Tibial artery (tissue), 4 donors: ENCODE measurements at places on chromosomes 6 and 20.

DNA sequence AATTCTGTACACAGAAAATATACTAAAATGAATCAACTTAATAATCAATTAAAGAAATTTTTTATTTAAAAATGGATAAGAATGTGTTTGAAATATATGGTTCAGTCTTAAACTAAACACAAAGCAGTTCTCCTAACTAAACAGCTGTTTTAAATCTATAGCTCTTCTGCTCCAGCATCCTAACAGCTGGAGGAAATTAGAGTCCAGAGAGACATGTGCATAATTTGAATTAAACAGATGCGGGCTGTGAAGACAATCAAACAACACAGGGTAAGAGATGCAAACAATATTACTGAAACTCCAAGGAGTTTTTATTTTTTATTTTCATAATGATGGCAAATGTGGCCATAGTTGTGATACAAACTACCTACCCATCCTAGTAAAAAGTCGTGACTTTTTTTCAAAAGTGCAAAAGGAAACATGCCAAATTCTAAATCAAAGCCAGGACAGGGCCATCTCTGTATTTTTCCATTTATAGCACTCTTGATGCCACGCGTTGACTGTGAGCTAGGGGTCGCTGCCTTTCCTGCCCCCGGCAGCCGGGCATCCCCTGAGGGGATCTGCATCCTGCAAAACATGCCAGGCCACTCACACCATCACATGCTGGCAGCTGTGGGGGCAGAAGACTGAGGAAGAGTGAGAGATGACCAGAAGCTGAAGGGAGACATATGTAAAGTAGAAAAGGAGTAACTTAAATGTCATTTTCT lies 310.6 kb downstream of the PRKN start:
- no peak for DNase-seq

- DNase-seq: peak; percentile 54
Observed at GRCh38 chr20:35166242-35166830, 5.5 kb upstream of the PROCR start.

- no peak for DNase-seq
Observed at GRCh38 chr6:105786890-105787655, 299.1 kb upstream of the PRDM1 start.

DNA sequence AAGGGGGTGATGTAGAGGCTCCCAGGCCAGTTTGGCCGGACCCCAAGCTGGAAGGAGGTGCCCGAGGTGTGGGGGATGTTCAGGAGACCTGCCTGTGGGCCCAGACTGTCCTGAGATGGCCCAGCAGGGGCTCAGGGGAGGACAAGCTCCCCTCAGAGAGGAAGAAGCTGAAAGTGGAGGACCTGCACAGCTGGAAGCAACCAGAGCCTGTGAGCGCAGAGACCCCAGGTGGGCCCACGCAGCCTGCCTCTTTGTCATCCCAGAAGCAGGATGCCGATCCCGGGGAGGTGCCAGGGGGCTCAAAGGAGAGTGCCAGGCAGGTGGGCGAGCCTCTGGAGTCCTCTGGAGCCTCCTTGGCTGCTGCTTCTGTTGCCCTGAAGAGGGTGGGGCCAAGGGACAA lies 29.7 kb downstream of the ZNF831 start:
- DNase-seq: no peak

DNA sequence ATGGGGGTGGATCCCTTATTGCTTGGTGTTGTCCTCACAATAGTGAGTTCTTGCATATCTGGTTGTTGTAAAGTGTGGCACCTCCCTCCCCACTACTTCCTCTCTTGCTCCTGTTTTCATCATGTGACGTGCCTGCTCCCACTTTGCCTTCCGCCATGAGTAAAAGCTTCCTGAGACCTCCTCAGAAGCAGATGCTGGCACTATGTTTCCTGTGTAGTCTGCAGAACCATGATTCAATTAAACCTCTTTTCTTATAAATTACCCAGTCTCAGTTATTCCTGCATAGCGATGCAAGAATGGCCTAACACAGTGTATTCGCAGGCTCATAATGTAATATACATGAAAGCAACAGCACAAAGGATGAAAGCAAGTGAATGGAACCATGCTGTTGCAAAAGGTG lies 28.4 kb upstream of the ANKRD60 start:
- DNase-seq: no peak

- DNase-seq: no peak
Observed at GRCh38 chr20:63254606-63255384, 532 bp upstream of the NKAIN4 start.
